ENCODE measurements at places on chromosomes 3 and 15.

DNA sequence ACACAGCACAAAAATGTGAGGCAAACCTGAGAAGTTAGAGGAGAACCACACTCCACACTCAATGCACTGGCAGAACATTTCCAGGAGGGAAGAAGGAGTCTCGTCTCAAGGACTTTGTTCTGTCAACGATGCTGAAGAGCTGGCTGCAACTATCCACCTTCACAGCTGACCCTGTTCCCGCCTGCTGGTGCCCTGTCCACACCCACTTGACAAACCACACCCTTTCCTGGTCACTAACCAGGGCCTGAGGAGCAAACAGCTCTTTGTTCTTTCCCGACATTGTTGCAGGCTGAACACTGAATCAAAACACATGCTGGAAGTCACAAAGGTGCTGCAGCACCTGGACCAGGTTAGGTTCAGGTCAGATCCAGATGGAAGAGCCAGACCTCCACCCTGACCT, 92.6 kb upstream of the ARRDC4 start:
- no peak for DNase-seq

- DNase-seq = no peak
Observed at GRCh38 chr15:91529534-91529933, 324.0 kb upstream of the SLCO3A1 start.

DNA sequence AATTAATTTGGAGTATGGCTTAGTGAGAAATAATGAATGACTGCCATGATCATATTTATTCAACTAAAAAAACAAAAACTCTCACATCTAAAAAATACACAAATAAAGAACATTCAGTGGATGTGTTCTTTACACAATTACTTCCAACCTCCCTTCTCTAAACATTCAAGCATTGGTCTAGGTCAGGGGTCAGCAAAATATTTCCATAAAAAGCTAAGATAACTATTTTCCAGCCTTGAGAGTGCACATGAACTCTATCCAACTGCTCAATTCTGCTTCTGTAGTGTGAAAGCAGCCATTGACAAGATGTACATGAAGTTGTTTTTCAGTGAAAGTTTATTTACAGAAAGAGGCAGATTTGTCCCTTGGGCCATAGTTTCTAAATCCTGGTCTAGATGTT, 406.3 kb downstream of the MAGI1 start:
- DNase-seq = no peak

- no peak for DNase-seq
Observed at GRCh38 chr3:37287776-37288175, 113.4 kb upstream of the LRRFIP2 start.

- no peak for DNase-seq
Observed at GRCh38 chr15:80906159-80906766, 83.4 kb downstream of the MESD start.

DNA sequence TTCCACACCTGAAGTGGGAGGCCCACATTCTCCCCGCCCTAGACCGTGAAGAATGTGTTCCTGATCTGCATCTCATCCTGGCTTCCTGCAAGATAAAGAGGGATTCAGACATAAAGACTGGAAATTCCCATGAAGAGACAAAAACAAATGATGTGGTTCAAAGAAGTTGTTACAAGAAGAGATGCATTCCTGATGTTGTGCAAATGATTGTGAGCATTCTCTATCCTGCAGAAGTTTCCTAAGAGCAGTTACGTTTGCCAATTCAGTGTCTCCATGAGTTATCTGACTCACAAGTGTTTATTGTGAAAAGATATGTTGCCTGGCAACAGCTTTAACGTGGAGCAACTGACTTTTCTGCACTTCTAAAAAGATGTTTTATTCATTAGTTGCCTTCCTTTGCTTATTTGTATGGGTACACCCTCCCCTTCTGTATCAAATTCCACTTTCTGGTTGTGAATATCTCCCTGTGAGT, 107.8 kb downstream of the ZIC4 start:
- no peak for DNase-seq

GRCh38 chr3:102225407-102226132, 209.2 kb upstream of the ZPLD1 start:
- no peak for DNase-seq

DNA sequence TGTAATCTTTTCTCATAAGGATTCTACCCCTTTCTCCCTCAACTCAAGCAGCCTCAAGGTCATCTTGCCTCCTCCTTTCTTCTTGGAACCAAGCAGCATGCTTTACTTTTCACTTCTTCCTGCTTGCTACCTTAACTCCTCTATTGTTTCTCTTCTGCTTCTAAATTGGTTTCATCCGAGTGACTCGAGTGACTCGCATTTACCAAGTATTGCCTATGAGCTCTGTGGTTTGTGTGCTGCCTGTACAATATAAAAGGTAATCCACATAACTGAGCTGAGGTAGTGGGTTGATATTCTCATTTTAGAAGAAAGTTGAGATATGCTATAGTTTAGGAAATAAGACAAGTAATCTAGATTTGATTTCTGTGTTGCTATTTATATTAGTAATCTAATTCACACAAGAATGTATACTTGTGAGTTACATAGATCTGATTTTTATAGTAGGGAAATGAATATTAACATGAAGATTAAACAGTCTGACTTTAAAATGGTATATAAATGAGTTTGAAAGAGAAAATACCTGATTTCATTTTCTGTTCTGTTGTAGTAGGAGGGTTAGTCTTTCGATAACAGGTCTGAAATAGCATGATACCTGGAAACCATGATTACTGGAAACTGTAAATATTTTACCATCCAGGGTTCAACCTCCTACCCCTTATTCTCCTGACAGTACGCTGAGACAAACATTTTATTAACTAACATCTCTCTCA, 5.5 kb downstream of the HHLA2 start:
- DNase-seq = no peak

DNA sequence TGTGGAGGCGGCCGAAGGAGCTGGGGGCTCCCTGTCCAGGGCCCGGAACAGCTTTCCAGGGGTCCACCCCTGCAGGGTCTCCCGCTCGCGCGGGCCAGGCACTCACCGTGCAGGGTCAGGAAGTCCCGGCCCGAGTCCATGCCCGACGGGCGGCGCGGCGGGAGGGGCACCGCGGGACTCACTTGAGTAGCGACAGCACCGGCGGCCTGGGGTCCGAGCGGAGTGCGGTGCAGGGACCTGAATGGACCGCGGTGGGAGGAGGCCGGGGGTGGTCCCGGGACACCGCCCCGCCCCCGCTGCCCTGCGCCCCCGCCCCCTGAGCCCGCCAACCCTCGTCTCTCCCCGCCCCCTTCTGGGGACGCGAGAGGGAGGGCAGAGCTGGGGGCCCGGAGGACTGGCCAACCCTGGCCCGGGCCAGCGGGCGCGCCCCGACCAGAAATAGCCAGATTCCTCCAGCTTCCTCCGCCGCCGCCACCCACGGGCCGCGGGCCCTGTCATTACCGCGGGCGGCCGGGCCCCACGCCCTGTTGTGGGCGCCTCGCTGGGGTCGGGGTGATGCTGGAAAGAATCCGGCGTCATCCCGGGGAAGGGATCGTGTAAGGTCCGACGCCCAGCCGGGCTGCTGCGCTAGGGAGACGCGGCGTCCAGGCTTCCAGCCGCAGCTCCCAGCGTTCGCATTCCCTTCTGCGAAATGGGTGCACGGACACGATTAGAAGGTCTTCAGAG, at the start of gene PLCD1:
Gene PLCD1, minus strand, starts transcription at position 243 of the 726 bp plus-strand sequence. Its CDS starts 103 bp downstream, at position 140.
- DNase-seq = peak; percentile 16
